NCI-H1092 treated with DMSO at 0.1 percent for 48 hours (cell line): ENCODE measurements at places on chromosomes 6 and 20.
A peak's percentile ranks its signal among the peaks of the same experiment; 100 is the strongest.

GRCh38 chr6:36793296-36793912 lies 45.8 kb downstream of the CPNE5 start:
- DNase-seq, result no peak

DNA sequence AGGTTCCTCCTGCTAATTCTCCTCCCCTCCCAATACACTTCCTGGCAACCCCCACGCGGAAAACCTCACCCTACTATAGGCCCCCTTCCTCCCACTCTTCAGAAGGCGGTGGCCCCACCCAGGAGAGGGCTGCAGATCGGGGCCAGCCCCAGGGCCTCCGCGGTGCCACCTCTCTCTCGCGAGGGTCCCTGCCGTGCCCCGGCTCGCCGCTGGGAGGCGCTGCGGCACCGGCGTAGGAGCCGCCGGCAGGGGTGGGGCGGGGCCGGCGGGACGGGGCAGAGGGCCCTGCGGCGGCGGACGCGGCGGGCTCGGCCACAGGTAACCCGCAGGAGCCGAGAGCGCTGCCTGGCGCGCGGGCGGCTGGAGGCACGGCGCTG lies at the start of gene ANKRD6:
Gene ANKRD6 (plus strand): TSS at position 278 of the 377 bp plus-strand sequence. CDS start 133,825 bp downstream, outside the sequence.
- DNase-seq, result peak; percentile 26

GRCh38 chr20:54148947-54149764 lies 24.6 kb downstream of the CYP24A1 start:
- no peak for DNase-seq

DNA sequence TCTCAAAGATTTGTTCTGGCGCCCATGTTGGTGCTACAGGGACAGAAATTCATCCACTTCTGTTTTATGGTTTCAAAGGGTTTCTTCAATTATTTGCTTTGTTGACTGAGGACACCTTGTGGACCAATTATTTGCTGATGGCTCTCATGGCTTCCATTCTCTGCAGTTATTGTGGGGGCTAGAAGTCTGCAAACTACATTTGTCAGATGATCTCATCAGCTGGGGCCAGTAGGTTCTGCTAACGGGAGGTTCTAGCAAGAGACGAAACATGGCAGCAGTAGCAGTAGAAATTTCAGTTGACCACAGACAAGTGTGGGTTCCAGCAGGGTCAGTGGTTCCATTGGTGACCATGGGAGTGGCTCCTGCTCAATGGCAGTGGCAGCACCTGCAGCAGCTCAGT lies 72.8 kb upstream of the BLCAP start:
- no peak for DNase-seq

DNA sequence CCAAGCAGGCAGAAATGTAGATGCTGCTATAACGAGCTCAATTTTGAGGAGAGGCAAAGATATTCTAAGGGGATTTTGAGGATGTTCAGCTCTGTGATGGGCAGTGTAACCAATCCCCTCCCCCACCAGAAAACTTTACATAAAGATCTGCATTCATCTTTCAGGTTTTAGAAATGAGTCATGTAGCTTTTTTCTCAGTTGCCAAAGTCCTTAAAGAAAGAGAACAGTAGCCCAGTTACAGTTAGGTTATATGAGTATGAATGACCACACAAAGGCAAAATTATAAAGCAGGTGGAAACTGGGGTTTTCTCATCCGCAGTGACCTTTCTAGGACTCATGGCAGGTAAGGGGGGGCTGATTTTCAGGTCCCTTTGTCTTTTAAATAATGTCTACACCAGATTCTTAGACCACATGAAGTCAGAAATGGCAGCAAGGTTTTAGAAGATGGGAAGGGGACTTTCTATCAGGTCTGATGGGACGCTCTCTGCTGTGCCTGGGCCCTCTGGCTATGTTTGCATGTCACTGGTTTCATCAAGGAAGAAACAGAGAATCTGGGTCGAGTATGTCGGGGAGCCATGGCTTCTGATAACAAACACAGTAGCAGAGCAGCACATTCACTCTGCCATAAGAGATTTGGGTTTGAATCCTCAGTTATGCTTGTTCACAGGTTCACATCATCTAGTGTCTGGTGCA lies 94.7 kb downstream of the CLIC5 start:
- no peak for DNase-seq

DNA sequence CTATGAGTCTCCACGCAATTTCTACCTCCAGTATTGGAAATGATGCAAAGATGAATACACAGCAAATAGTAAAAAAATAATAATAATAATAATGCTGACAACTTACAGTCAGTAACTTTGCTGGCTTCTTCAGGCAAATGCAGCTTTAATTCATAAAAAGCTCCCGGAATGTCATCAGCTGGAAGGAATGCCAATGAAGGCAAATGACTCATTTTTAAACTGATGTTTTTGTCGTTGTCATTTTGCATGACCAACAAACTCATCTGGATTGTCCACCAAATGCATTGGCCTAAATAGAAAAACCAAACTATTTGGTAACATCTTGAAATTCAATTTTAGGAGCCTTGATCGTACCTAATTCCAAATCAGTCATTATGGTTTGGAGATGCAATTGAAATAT lies 217.1 kb downstream of the ALDH8A1 start:
- DNase-seq, result no peak

DNA sequence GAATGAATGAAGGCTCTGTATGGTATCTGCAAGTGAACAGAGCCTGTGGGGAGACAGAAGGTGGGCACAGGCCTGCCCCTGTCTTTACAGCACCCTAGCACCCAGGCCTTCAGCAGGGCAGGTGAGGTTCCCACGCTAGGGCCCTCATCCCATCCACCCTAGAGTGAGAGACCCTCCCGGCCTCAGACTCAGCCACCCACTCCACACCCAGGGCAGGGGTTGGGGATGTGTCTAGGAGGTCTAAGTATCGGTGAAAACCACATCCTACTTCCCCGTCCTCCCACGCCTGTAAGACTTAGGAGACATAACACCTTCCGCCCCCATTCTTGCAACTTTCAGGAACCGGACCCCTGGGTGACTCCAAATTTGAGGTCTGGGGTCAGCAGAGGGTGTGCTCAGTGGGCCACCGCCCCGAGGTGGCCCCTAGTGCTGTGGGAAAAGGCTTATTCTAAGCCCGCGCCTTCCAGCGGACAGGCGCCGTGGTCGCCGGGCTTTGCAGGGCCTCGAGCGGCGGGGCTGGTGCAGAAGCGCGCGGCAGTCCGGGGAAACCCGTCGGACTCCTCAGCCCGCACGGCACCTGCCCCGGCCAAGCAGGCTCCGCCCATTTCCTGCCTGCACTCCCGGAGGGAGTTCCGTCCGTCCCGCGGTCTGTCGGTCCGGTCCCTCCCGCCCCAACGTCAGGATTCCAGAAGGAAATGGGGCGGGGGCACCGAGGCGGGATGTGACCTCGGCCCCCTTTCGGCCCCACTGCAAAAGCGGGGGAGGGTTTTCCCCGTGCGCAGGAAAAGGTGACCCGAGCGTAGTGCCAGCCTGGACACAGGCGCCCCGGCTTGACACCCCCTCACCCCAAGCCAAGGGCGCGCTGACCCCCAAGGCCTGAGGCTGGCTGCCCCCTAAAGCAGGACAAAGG lies 868 bp downstream of the SAMD10 start:
- peak; percentile 15 for DNase-seq

DNA sequence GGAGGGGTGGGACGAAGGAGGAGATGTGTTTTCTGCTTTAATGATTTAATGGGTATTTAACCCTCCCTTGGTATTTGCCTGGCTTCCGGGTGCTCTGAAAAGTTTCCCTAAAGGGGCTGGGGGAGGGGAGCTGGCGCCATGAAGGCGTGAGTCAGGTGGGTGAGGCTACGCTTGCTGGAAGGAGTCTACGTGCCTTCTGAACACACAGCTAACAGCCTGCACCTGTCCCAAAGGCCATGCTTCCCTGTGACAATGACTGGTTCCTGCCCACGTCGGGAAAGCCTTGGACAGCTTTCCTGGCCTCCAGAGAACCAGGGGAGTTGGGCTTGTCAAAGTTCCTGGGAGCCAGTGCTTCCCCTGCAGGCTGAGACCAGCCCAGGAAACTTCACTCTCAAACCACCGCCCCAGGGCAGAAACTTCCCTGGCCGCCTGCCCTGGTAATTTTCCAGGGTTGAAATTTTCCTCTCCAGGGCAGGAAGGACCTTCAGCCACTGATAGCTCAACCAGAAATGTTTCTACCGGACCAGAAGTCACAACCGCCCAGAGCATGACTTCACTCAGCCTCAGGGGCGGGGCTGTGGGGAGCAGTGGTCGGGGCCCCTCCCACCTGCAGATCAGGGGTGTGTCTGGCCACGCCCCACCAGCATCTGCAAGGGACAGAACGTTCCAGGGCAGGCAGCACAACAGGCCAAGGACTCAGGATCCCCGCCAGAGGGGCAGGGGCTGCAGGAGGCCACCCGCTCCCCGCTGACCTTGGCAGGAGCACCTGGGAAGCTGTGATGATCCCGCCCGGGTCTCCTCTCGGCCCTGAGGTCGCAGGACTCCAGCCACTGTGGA lies 18.6 kb upstream of the SLCO4A1 start:
- no peak for DNase-seq

GRCh38 chr6:159606786-159607185 lies 86.3 kb downstream of the SOD2 start:
- DNase-seq, result no peak

GRCh38 chr20:63831993-63832686 lies 1.1 kb upstream of the ZBTB46 start:
- DNase-seq, result no peak

GRCh38 chr6:166005401-166005943 lies 162.2 kb downstream of the TBXT start:
- peak; percentile 44 for DNase-seq

GRCh38 chr6:168349718-168350210 lies 30.2 kb upstream of the DACT2 start:
- DNase-seq, result no peak

DNA sequence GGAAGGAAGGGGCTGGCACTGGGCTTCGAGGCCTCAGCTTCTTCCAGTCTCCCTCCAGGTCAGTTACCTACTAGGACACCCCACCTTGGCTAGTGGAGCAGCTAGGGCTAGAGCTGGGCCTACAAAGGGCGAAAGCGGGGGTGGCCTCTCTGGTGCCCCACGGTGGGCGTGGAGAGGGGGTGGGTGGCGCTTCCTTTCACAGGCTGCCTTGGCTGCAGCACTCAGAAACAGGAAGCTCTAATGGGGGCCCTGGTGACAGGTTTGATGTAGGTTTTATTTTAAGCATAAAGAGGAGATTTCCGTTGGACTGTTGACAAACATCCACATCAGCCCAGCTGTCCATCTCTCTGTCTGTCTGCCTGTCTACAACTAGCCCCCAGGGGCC lies 13.4 kb downstream of the FAM110A start:
- no peak for DNase-seq

DNA sequence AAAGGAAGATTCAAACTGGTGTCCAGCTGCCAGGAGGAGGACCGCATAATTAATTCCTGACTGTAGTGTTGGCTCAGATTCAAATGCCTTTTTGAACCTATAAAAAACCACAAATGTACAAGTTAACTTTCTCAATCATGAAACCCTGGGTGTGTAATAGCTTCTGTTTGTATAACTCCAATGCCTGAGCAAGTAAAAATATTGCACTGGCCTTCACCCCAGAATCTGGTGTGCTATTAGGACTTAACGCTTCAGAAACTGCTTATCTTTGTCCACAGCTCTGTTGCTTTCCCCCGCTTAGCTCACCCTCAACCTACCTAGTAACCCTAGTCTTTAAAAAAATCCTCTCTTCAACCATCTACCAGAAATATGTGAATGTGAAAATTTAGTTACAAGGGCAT lies 119.1 kb upstream of the MAP7 start:
- DNase-seq, result no peak

- no peak for DNase-seq
Measured at GRCh38 chr6:56961151-56961550, 6.2 kb downstream of the BEND6 start.

DNA sequence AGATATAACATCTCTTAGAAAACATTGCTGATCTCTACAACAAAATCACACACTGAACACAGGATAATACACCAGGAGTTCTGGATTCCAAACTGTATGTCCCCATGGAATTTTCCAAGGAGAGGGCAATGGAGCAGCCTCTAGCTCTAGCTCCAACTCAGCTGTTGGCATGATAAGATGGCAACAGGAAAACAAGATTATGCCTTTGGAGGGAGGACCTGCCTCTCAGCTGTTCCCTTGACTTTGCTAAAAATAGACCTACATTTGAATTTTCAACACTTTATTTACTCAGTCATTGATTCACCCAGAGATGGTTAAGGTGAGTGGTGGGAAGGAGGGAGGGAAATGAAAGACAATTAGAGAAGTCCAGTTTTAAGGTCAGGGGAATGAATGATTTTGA lies 246.7 kb downstream of the ALDH8A1 start:
- no peak for DNase-seq

DNA sequence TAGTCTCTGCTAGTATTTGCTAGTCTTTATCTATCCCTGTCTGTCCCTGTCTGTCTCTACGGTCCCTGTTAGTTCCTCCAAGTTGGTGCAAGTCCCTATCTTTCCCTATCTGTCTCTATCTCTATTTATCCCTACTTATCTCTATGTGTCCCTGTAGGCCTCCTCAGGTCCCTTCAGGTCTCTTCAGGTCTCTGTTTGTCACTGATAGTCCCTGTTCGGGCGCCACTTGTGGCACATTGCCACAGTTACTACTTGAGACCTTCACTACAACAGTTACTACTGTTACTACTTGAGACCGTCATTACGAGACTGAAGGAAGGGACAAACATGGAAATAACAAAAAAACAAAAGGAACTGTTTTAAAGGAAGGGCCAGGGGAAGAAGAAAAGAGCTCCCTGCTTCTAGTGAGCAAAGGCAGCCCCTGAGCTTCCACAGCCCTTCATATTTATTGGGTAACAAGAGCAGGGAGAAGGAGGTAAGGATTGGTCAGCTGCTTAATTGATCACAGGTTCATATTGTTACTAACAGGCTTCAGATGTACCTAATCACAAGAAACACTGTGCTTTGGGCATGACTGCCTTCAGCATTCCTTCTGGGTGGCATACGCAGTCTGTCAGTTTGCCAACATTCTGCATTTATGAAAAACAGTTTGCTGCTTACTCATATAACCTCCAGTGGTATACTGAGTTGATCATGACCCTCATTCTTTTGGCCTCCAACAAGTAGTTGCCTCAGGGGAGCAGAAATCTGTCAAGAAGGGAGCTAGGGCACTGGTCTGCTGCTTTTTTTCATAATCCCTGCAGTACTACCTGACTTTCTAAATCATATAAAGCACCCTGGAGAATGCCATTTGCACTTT lies 8.4 kb downstream of the EPB41L2 start:
- DNase-seq, result no peak

- DNase-seq, result no peak
Measured at GRCh38 chr20:56793916-56794315, 164.8 kb downstream of the TFAP2C start.

DNA sequence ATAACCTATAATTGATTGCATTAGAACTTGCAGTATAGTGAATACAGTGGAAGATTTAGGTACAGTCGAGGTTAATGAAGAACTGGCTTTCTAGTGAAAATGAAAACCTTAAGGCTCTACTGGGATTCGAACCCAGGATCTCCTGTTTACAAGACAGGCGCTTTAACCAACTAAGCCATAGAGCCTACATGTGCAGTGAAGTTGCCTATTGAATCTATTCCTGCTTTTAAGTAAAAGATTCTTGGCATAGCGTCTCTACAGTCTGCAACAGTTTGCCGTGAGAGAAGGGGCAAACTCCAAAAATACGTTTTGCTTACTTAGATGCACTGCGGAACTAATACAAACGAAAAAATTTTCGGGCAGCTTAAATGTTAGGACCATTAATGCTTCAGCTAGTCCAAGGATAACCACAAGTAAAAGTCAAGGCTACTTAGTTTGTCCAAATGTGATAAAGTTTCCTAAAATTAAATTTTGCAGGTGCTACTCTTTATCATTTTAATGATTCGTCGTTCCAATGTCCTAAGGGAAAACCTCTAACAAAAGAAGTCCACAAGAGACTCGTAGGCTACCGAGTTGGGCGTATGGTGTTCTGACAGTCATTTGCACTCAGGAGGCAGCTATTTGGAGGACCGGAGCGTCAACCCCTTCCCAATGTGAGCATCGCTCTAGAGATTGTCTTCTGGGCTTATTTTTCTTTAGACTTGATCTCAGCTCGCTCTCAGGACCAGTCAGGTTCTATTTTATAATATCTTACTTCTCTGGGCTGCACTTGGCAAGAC lies 31.3 kb upstream of the ZSCAN23 start:
- no peak for DNase-seq
